ENCODE measurements at places on chromosomes 1 and 21. TPM values are rescaled to one million over a fixed set of nuclear protein-coding genes. Genes with fewer than 3 reads are reported as not detected.

CEP170 gene
- 32.1 TPM for total RNA-seq

SPRR1B gene
- not detected for total RNA-seq

FMOD gene
- not detected for total RNA-seq

F5 gene
- 15.7 TPM for total RNA-seq

RRP1B gene
- total RNA-seq = 47.7 TPM

AMY2A gene
- total RNA-seq = not detected

ALPL gene
- total RNA-seq = not detected

KRTAP10-11 gene
- not detected for total RNA-seq

PWP2 gene
- total RNA-seq = 29.0 TPM

STIL gene
- 44.0 TPM for total RNA-seq

CYP4X1 gene
- total RNA-seq = not detected

FAM151A gene
- total RNA-seq = not detected

LCE3A gene
- total RNA-seq = not detected

ZNF593OS gene
- not detected for total RNA-seq

LENEP gene
- total RNA-seq = 0.85 TPM

SPATA45 gene
- total RNA-seq = 0.45 TPM

PPM1J gene
- total RNA-seq = not detected

TRIM67 gene
- total RNA-seq = not detected

SYNJ1 gene
- 16.1 TPM for total RNA-seq

KCNJ9 gene
- total RNA-seq = not detected

SPRR2E gene
- total RNA-seq = not detected

CD101 gene
- 3.4 TPM for total RNA-seq

PTGFR gene
- not detected for total RNA-seq

LCE6A gene
- total RNA-seq = not detected

A3GALT2 gene
- not detected for total RNA-seq

KPRP gene
- not detected for total RNA-seq

UBE4B gene
- 38.4 TPM for total RNA-seq

ANXA9 gene
- not detected for total RNA-seq

CRNN gene
- total RNA-seq = not detected

RCSD1 gene
- 157 TPM for total RNA-seq

MARCKSL1 gene
- 31.0 TPM for total RNA-seq

C1orf141 gene
- total RNA-seq = not detected

MYOC gene
- not detected for total RNA-seq

CDK18 gene
- total RNA-seq = 3.5 TPM

KLF17 gene
- not detected for total RNA-seq

SELE gene
- not detected for total RNA-seq

LCE2A gene
- not detected for total RNA-seq

TDRKH gene
- 14.6 TPM for total RNA-seq

RBM11 gene
- 1.8 TPM for total RNA-seq

CFAP141 gene
- total RNA-seq = not detected

PEX14 gene
- 23.4 TPM for total RNA-seq

HCN3 gene
- total RNA-seq = 2.5 TPM

ERG gene
- not detected for total RNA-seq

CCDC185 gene
- total RNA-seq = not detected

LRRC8B gene
- 21.2 TPM for total RNA-seq

RGSL1 gene
- total RNA-seq = not detected

CEP350 gene
- 70.1 TPM for total RNA-seq

VASH2 gene
- total RNA-seq = 0.12 TPM

HPCA gene
- not detected for total RNA-seq

ESRRG gene
- total RNA-seq = not detected

TFF3 gene
- total RNA-seq = not detected

DNAI4 gene
- 2.9 TPM for total RNA-seq

CD48 gene
- 309 TPM for total RNA-seq

INSRR gene
- 0.05 TPM for total RNA-seq

RCC1 gene
- 76.2 TPM for total RNA-seq

PRKCZ gene
- 5.1 TPM for total RNA-seq

FLG2 gene
- total RNA-seq = not detected

TENT5C gene
- total RNA-seq = 13.3 TPM
